ENCODE measurements at places on chromosomes 16 and 17.

GRCh38 chr16:75288181-75288580 is 36.8 kb upstream of the BCAR1 start:
- DNase-seq: no peak

GRCh38 chr16:50688867-50689266 is 4.5 kb upstream of the NOD2 start:
- DNase-seq: no peak

GRCh38 chr17:17668775-17669579 is 12.3 kb upstream of the RAI1 start:
- no peak for DNase-seq

DNA sequence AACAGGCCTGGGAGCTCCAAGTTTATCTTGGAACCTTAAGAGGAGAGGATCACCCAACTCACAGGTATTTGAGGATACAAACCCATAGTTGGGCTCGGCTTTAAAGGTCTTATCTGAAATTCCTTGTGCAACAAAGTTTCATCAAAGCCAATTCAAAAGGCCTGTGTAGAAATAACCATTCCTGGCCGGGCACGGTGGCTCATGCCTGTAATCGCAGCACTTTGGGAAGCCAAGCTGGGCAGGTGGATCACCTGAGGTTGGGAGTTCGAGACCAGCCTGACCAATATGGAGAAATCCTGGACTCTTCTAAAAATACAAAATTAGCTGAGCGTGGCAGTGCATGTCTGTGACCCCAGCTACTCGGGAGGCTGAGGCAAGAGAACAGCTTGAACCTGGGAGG is 28.7 kb downstream of the C16orf54 start:
- DNase-seq: no peak

GRCh38 chr17:32720671-32721070 is 156.3 kb downstream of the MYO1D start:
- no peak for DNase-seq

DNA sequence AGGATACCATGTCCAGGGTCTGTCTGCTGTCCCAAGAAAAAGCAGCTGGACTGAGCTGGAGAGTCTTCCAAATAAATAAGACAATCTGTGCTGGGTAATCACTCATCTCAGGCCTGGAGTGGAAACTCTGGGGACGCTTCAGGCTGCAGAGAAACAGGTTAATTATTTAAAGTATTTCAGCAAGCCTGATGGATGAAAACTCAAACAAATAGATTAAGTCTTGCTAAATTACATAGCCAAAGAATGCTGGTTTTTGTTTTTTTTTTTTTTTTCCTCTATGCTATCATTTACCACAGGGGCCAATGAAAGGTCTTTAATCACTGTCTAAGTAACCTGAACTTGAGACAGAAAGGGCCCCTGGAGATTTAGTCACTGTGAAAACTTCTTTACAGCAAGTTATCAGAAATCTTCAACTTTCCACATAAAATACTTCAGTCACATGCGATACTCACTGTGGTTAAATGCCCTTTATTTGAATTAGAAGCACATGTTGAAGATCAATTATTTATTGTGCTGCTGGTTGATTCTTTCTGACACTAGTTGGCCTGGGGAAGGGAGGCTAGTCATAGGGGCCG is 31.0 kb upstream of the KCNJ2 start:
- no peak for DNase-seq

DNA sequence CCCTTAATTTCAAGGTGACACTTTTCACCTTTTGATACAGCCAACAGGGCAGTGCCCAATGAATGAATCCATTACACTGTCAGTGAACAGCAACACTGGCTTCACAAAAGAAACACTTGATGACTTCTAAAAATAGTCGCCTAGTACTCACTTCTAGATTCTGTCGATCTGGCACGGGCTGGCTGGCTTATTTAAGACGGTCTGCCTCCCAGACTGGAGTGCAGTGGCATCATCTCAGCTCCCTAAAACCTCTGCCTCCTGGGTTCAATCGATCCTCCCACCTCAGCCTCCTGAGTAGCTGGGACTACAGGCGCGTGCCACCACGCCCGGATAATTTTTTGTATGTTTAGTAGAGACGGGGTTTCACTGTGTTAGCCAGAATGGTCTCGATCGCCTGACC is 1.9 kb downstream of the NDUFAB1 start:
- no peak for DNase-seq

DNA sequence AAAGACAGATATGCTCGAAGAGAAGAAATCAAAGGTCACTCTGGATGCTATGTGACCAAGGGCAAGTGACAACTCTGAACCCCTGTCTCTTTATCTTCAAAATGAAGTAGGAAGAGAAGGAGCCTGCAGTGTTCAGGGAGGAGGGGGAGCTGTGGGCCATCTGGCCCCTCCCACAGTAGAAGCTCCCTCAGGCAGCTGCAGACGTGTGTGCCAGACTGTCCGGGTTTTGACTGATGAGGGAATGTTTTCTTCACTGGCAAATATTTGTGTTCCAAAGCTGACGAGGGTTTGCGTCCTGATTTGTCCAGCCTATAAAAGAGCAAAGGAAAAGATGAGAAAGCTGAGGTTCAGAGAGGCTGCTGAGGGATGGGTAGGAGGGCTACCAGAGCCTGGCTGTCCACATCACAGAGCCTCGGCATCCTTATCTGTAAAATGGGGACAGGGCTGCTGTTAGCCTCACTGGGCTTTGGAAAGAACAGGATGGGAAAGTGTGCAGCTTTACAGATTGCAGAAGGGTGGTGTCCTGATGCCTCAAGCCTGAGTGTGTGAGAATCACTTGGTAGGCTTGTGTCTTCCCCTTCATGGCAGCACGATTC is 1.8 kb upstream of the GINS2 start:
- DNase-seq: no peak

DNA sequence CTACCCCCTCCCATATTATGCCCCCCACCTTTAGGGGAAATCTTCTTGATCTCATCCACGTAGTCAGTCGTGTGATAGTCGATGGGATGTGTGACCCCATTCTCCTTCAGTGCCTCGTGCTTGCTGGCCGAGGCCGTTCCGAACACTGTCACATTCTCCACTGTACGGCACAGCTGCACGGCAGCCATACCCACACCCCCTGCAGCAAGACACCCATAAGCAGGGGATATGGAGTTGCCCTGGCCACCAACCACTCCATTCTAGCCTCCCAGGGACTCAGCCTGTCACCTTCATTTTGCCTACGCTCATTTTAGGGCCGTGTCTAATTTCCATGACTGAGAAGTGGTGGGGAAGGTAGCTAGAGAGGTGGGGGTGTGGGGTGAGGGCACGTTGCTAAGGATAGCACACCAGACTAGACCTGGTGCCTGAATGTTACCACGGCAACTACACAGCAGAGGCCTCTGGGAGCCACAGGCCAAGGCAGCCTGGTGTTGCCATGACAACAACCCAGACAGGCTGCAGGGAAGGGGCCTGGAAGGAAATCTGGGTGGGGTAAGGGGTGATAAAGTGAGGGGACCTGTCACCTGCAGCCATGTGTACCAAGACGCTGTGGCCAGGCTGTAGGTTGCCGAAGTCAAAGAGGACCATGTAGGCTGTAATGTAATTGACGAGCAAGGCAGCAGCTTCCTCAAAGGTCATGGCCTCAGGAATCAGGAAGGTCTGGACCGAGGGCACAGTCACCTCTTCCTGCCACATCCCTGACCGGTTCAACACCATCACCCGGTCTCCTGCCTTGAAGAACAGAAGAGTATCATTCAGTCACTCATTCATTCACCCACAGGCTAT is 4.0 kb downstream of the VAT1 start:
- no peak for DNase-seq

DNA sequence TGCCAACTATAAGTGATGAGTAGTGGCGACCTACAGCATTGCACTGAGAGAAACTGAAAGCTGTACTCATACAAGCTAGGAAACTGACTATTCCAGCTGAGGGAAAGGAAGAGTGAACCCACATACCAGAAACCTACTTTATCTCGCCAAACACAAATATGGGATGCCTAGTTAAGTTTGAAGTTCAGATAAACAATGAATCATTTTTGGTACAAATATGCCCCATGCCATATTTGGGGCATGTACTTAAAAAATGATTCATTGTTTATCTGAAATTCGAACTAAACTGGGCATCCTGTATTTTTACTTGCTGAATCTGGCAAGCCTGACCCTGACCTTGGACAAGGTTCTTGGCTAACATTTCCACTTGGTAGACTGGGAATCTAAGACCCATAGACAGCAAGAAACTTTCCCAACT is 527.8 kb upstream of the PSMD7 start:
- DNase-seq: no peak

All from LNCaP clone FGC (cell line).